ENCODE measurements at places on chromosomes 2 and 18.

DNA sequence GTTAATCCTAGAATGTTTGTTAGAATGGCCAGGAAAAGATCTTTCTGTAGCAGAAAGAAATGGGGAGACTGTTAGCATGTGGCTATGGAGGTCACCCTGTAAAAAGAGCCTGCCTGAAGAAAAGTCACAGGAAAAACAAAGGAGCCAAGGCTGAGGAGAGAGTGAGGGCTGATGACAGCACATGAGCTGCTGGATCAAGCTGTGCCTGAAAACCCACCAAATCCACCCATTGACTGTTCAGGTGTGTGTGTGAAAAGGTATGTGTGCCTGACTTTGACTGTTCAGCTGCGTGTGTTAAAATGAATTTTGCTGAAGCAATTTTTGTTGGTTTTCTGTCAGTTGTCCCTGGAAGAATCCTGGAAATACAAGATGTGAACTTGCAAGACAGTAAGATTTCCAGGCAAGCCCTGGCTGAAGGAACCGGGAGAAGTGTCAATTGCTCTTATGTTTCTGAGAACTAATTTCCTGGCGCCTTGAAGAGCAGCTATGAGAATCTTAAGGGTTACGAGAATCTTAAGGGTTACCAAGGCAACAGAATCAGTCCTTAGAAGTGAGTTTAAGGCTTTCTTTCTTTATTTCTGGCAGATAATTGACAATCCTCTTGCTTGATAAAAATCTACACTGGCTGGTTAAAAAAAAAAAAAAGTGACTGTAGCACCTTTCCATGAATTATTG is 73.0 kb upstream of the LGALSL start:
- no peak for DNase-seq

GRCh38 chr18:53796040-53796729 is 428.3 kb downstream of the MBD2 start:
- no peak for DNase-seq

DNA sequence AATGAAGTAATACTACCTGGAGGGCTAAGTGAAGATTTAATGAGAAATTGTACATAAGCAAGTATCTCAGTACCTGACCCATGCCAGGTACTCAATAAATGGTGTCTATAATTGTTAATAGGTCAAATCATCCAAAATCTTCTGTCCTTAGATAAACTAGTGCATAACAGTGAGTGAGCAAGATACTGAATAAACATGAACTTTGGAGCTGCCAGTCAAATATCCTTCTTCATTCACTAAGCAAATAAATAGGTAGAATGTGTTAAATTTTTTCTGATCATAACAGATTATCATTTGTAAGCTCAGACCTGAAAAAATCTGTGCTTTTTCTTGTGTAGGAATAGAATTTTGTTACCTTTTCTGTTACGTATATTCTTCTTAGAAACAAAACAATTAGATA is 39.6 kb downstream of the RAB3GAP1 start:
- no peak for DNase-seq

DNA sequence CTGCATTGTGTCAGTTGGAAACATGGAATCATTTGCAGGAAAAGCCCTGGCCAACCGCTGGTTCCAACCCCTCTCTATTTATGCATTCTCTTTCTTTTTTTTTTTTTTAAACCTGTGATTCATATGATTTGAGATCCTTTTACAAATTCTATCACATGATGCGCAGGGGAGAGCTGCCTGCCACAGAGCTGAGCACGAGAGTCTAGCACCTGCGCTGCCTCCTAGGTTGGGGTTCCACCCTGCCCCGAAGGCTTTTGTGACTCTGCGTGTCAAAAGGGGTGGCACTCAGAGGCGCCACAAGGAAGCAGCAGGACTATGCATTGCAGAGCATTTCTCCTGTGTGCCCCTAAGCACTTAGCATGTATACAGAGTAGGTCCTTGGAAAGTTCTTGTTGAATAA is 17.3 kb upstream of the ESPNL start:
- no peak for DNase-seq

- no peak for DNase-seq
Observed at GRCh38 chr18:48548921-48549320, 10.1 kb downstream of the CTIF start.

DNA sequence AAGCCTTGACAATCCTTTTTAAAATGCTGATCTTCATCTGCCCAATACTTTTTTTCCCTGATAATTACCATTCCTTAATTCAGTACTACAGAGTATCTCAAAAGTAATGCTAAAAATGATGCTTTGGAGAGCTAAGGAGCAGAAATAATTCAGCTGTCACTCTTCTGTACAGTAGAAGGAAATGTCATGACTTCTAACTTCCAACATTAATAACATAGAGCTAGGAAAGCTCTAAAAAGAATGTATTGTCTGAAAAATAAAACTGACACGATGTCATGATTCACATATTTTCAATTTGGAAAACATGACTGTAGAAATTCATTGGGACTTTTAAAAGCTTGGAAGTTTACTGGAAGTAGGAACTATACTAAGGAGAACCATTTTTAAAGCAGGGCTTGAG is 212.3 kb downstream of the GULP1 start:
- DNase-seq = no peak

DNA sequence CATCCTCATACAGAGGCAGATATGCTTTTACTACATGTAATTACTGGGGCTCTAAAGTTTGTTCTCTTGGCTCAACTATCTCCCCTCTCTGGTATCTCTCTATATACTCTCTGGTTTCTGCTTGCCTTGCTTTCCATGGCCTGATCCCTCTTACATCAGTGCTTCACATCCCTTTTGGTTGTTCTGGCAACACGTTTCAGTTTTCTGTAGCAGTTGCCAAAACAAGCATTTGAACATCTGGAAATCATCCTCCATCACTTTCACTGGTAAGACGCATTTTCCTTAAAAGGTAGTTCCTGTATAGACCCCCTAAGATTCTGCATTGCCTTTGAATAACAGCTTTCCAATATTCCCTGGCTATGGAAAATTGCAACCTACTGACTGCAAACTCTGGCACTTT is 25.9 kb downstream of the COL5A2 start:
- no peak for DNase-seq

DNA sequence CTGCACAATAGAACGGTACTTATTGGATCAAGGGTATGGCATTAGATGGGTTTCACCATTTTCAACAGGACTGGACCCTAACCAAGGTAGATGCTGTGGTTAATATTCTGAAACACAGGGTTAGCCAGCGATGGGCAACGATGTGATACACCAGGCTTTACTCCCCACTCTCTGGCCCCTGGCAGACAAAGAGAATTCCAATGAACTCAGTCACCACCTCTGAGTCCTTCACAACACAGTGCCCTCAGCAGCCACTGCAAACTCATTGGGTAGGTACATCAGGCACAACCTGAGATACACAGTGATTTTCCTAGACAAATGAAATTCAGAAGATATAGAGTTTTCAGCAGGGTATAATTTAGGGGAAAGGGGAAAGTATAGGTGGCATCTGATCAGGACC is 634.5 kb downstream of the ZEB2 start:
- no peak for DNase-seq

DNA sequence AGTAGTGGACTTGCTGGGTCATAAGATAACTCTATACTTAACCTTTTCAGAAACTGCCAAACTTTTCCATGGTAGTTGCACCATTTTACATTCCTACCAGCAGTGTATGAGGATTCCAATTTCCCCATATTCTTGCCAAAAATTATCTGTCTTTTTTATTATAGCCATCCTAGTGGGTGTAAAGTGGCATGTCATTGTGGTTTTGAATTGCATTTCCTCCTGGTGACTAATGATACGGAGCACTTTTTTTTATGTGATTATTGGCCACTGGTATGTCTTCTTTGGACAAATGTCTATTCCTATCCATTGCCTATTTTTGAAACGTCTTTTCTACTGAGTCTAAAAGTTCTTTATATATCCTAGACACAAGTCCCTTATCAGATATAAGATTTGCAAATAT is 44.3 kb downstream of the CACNB4 start:
- DNase-seq = no peak

DNA sequence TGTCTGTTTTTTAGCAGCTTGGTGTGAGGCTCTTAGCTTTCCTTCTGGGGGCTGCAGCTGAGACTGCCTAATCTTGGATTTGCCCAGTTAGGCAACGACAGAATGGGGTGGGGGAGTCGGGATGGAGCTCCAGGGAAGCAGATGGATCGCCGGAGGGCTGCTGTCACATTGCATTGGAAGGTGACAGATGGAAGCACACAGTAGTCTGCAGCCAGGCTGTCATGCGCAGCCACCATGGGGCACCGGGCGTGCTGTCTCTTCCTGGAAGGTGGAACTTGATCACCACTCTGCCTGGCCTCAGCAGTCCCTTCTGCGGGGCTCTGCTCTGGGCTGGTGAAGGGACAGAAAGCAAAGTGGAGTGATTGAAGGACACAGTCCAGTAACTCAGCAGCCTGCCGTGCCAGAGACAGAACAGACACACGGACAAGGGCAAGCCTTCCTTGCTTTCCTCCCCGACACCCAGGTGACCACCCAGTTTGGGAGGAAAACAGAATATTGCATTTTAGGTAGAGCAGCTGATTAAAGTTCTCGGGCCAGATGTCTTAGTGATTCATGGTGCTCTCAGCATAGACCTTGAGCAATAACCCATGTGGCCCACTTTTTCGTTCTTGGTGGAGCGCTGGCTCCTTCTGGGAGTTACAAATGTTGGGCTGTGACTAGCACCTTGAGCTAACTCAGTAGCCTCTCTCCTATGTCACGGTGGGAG is 40.9 kb downstream of the RNF144A start:
- no peak for DNase-seq
